ENCODE measurements at places on chromosomes 12 and 14.

GRCh38 chr14:66038212-66038611 is 448.0 kb upstream of the CCDC196 start:
- no peak for DNase-seq

DNA sequence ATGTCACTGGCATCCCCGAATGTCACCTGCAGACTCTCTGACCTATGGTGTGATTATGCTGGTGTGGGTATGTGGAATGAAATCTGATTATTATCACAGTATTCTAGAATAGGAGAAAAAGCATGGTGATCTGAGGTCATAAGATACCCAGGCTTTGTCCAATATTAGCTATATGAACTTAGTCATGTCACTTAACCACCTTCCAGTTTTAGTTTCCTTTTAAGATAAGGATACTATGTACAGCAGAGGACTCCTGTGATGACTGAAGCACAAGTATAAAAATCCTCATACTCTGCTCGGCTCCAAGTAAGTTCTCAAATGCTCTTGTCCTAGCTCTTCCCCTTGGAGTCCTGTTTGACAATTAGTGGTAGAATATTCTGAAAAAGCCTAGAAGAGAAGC is 2.8 kb downstream of the GNS start:
- no peak for DNase-seq

DNA sequence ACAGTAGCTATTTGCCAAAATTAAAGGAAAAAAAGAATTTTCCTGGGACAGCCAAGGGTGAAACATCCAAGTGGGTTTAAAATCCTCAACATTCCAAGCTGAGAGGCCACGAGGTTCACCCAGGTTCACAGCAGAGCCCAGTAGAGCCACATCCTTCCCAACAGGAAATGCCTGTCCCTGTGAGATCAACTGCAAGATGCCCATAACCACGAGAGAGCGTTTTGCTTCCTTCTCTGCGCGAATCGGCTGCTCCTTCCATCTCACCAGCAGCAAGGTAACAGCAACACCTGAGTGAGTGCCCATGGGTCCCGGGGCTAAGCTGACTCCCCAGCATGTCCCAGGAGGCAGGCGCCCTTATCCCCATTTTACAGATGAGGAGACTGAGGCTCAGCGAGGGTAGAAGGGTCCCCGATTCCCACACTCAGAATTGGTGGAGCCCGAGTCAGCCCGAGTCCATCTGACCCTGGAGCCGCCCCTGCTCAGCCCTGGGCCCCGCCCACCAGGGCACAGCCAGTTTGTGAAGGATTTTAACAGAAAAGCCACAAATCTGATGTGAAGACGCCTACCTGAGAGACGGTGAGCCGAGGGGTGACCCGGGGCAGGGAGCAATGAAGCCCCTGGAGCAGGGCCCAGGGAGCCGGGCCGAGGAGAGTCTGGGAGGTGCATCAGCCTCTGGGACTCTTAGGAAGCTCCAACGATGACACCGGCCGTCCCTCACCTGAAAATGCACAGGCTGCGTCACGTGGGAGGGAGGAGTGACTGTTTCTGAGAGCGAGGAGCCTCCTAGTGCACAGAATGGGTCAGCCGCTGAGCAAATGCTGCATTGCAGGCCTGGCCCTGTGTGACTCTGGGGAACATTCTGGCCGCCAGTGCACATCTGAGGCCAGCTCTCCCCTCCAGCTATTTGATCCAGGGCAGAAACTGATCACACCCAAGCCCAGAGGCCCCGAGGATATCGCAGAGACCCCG is 236.9 kb upstream of the SFSWAP start:
- DNase-seq = no peak

DNA sequence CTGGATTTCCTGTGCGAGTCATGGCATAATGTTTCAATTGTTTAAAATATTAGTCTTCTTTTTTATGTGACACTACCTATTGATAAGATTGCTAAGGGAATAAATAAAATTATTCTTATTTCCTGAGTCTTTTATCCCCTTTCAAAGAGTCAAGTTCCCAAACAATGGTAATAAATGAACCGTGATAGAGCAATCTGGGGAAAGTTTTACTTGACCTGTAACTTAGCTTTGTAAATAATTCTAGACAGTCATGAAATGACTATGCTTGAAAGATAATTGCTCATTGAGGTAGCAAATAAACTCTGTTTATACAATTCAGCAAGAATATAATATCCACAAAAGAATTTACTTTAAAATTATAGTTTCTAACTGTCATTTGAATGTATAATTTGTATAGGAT is 82.1 kb downstream of the TSPAN8 start:
- DNase-seq = no peak

DNA sequence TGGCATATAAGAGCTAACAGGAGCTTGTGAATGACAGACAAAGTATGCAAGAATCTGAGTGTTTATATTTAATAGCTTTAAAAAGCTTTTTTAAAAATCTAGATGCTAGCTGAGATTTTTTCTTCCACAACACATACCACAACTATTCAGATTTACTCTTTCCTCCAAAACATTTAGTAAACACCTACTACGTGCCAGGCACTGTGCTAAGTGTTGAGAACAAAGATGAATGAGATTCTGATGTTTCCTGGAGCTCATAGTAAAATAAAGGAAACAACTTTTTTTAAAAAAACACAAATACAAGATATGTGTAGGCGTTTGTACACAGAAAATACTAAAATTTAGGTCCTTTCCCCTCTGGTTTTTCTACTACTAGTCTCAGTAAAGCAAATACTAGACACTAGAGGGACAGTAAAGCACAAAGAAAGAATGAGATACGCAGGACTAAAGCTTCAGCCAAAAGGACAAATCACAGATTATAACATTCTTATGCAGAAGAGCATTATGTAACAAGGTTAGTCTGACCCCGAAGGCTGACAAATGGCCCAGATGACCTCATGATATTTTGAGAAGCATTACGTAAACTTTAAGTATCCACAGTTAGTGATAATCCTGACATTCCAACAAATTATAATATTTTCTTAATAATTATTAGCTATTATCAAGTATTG is 78.6 kb upstream of the PAWR start:
- no peak for DNase-seq

DNA sequence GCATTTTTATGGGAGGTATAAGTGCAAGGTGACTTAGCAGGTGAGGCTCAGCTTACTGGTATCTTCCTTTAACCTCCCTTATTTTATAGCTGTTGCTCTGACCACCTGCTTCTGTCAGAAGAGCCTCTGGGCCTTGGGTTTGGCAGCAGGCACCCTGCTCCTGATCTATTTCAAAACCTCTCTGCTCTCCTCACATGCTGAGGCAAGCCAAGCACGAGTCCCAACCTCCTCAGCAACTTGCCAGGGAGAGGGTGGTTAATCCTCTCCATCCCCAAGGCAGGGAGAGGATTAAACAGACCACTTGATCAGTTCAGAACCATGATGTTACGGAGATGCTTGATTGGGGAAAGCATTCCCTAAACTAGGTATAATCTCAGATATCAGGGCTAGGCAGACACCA is 5.4 kb downstream of the PLEKHH1 start:
- no peak for DNase-seq

- no peak for DNase-seq
Observed at GRCh38 chr12:109912855-109913321, 12.8 kb downstream of the TCHP start.

DNA sequence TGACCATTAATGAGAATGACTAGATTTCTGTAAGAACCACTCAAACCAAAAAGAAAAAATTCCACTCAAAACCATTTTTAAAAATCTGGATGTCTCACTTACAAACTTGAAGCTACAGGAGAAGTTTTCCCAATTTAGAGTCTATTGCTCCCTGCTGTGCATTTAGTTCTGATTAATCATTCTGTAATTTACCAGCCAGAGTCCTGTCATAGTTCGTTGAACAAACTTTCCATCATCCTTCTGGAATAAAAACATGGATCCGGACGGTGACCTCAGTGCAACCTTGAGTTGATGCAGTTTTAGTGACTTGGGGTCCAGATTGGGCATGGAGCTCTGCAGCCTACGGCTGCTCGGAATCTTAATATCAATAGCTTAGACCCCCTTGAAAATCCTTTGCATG is 73.4 kb downstream of the PRMT8 start:
- no peak for DNase-seq

- DNase-seq = no peak
Observed at GRCh38 chr12:57781244-57781643, 1.3 kb upstream of the TSFM start.

DNA sequence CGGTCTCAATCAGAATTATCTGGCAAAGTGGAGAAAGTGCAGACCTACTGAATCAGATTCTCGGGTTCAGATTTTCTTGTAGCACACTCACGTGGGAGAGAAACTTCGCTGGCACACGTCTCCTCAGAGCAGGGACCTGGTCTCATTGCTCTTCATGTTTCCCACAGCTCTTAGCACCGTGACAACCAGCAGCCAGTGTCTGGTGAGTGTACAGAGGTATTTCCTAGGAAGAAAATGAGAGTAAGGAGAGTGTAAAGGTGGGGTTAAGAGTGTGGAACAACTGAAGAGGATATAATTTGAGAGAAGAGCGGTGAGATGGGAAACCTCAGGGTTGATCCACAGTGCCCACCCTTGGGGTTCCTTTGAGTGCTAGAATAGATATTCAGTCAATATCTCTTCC is 89.2 kb downstream of the ARF6 start:
- no peak for DNase-seq

DNA sequence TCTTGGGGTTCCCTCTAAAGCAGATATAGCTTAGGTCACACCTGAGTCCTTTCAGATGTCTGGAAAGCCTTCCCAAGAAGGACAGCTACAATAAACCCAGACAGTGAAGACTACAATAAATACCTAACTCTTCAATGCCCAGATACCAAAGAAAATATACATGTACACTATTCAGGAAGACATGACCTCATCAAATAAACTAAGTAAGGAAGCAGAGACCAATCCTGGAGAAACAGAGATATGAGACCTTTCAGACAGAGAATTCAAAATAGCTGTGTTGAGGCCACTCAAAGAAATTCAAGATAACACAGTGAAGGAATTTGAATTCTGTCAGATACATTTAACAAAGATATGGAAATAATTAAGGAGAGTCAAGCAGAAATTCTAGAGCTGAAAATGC is 15.3 kb downstream of the MIPOL1 start:
- no peak for DNase-seq

GRCh38 chr12:55495490-55495889 is 3.3 kb downstream of the OR6C68 start:
- DNase-seq = no peak

GRCh38 chr12:5623411-5623810 is 191.5 kb downstream of the NTF3 start:
- no peak for DNase-seq

- no peak for DNase-seq
Observed at GRCh38 chr14:104776961-104777807, 18.4 kb downstream of the AKT1 start.

- no peak for DNase-seq
Observed at GRCh38 chr12:9148926-9149325, 33.2 kb upstream of the A2M start.

- no peak for DNase-seq
Observed at GRCh38 chr12:69633061-69633460, 22.4 kb upstream of the LRRC10 start.

DNA sequence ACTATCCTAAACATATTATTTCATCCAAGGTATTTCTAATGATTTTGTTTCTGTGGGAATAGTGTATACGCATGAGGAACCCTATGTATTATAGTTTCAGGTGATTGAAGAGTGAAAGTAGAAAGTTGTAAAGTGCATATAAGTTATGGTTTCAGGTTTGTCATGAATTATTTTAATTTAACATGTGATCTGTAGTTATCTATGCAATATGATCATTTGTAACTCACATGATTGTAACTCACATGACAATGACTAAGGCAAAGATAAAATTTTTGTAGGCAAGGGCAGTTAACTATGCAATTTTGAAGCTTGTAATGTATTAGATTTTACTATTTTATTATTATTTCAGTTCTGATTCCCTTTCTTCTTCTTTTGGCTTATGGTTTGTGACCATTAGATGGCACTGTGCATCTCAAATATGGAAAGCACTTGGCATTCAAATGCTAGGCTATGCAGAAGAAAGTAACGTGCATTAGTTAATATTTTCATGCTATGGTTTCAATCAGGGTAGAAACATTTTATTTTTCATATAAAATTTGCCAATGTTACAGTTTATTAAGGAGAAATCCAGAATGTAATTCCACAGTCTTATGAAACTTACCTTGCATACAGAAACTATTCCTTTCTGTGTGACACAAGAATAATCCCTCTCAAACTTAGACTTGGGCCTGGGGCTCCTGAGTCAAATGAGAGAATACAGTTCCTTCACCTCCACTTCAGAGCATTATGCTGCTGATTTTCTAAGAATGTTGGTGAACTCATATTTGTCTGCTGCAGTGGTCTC is 15.8 kb upstream of the TMEM30B start:
- no peak for DNase-seq

DNA sequence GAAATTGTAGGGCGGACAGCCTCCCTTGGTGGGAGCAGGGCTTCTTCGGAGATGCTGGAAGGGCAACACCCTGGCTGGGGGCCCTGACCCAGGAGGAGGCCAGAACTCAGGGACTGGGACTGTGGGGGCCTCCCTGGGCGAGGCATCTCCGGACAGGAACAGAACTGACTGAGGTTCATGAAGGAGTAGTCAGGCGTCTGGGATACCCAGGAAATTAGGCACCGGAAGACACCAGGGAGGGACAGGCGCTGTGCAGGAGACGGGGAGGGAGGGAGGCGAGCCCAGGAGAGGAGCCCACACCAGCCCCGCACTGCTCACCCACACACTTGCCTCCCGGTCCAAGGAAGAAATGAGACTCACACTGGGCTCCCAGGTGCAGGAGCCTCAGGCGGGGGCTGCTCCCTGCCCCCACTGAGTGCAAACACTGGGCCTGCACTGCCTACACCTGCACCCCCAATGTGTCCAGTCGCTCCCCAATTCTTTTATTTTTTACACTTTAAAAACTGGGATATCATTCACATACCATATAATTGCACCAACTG is 262.6 kb upstream of the SFSWAP start:
- no peak for DNase-seq

DNA sequence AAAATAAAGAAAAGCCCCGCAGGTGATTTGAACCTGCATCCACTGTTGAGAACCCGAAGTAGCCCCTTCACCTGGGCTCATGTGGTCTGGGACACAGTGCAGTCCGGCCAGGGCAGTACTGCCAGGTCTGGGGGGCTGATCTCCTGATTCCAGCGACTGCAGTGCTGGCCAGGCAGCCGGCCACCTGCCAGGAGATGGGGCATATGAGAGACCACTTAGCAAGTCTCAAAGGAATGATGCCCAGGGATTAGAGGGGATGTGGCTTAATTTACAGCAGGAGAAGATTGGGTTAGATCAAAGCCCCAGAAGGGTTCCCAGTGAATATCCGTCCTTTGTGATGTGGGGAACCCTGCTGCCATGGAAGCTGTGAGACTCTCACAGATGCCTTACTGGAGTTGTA is 113.3 kb downstream of the PRMT8 start:
- no peak for DNase-seq

DNA sequence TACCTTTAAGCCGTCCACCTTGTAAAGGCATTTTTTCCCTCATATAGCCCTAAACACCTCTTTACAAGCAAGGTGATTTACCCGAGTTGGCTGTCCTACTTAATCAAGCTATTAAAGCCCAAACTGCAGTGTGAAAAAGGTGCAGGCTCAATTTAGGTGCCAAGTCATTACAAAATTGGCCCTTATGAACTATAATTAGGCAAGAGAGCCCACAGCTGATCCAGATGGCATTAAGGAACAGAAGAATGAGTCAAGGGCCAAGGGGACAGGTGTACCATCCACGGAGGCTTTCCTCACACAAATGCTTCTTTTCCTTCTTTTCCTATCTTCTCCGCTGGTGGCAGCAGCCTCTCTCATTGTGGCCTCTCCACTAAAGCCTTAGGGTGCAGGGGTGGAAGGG is 90.5 kb downstream of the TTC8 start:
- DNase-seq = no peak

Measured in activated CD4-positive, CD25-positive, alpha-beta regulatory T cell treated with anti-CD3 and anti-CD28 coated beads, Interleukin-2, amount 50 U/mL, for 72 hours (primary cell).